ENCODE measurements at places on chromosomes 3 and 15.

DNA sequence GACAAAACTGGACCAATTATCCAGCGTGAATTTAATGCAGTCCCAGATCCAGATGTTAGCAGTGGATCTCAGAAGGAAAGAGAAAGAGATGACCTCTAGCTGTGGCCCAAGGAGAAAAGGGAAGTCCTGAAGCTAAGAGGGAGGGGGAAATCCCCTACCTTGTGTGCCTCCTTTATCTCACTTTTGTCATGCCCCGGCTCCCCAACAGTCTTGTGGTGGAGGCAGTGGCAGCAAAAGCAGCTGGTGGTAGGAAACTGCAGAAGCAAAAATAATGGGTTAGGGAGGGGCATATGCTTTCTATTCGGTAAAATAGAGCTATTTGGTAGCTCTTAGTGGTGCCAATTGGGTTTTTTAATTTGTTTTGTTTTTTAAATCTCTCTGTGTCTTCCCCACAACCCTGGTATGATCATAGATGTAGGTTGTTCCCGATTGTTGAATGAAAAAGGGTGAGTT is 56.5 kb downstream of the MCTP2 start:
- DNase-seq, result no peak

DNA sequence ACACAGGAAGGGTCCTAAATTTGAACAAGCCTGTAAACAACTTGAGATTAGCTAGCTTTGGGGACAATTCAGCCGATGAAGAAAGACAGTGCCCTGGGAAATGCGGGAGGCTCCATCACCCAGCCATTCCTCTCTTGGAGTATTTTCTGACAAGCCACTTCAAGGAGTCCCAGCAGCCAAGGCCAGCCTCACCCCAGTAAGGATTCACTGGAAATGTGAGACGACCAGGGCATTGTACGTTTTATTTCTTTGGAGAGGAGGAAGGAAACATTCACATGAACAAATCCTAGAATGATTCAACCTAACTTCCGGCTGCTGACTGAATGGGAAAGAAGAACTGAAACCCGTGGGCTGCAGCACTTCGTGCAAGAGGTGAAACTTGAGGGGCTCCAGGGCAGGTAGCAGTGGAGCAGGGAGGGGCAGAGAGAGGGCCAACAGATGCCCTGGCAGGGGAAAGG is 116.4 kb upstream of the ARHGEF3 start:
- no peak for DNase-seq

GRCh38 chr3:106208251-106208650 is 339.4 kb upstream of the CBLB start:
- no peak for DNase-seq

GRCh38 chr15:68787609-68788263 is 33.0 kb downstream of the ANP32A start:
- no peak for DNase-seq

DNA sequence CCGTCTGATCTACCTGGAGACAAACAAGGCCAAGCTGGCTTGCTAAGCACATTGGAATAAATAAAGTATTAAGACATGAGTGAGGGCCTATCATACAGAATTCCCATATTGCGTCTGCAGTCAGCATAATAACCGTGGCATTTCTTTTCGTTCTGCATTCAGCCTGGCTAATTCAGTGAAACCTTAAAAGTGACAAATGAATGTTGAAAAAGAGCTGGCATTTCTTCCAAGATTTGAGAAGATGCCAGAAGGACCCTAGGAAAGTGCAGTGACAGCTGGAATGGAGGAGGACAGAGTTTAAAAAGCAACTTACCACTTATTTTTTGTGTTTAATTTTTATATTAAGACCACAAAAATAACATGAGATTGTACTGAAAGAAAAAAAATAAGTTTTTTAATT is 67.1 kb downstream of the SUCLG2 start:
- no peak for DNase-seq

DNA sequence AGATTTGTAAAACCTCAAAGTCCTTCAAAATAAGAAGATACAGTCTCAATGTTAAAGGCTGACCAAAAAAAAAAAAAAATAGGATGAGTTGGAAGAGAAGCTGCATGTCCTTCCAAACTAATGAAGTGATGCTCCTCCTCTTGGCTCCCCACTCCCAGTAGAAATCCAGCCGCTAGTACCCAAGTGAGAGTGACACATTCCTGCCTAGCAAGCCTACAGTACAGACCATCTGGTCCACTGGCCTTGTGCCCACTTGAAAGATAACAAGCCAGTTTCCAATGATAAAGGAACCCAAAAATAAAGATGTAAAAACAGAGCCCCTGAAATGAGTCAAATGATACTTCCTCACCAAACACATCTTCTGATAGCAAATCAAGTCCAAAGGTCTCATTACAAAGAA is 258.7 kb upstream of the NSMCE3 start:
- DNase-seq, result no peak

GRCh38 chr3:127578168-127578567 is 12.4 kb downstream of the TPRA1 start:
- no peak for DNase-seq

- DNase-seq, result no peak
Measured at GRCh38 chr3:175477651-175478224, 618.6 kb downstream of the NAALADL2 start.

GRCh38 chr3:197204736-197205135 is 93.7 kb downstream of the DLG1 start:
- DNase-seq, result no peak

DNA sequence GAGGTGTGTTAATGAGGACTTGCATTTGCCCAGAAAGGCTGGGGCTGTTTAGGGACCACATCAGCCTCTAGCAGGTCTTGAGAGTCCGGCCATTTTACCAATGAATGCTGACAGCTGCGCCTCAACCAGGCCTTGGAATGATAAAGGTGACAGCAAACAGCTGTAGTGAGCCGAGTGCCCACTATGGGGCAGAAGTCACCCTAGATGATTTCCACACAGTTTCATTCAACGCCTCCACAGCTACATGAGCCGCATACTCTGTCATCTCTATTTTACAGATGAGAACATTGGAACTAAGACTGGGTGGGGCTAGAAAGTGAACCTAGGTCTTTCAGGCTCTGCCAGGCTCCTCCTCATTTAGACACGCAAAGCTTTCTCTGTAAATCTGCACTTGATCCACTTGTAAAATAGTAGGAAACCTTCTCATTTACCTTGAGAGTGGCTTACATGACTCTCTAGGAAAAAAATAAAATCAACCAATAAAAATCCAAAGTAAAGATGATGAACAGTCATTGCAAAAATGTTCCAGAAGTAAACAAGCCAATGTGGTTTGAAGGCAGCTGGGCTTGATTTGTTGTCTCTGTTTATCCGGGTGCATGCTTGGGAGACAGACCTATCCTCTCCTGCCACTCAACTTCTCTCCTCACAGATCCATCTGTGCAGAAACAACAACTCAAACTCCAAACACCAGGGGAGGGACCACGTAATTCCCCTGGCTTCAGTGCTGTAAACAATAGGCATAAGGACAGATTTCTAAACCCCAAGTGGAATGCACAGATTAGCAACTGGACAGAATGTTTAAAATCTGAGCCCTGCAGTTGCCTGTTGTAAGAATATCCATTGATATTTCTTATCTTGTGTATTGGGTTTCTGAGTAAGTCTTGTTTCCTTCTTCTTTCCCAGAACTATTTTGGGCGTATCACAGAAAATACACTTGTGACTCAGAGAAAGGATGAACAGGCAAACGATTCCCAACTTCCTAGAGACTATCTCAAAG is 31.5 kb upstream of the LDHAL6B start:
- DNase-seq, result no peak

All from cortex of kidney (tissue), 1 donor.